ENCODE measurements at places on chromosomes 6 and 20.
A peak's percentile ranks its signal among the peaks of the same experiment; 100 is the strongest.

DNA sequence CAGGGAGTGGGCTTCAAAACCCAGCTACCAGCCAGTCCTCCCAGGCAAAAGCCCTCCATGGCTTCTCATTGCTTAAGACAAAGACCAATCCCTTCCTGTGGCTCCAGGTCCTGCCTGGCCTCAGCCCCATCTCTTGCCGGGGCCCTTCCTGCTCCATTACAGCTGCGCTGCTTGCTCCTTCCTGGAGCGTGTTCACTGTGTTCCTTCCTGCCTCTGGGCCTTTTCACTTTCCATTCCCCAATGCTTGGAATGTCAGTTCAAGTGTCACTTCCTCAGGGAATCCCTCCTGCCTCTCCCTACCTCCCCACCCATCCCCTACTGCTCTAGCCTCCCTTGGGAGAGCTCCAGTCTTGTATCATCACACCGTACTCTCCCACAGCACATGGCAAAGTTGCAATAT lies 11.1 kb upstream of the ITPR3 start:
- DNase-seq, result no peak

- DNase-seq, result no peak
Measured at GRCh38 chr6:163455552-163455951, 41.0 kb downstream of the QKI start.

- peak; percentile 55 for DNase-seq
Measured at GRCh38 chr6:33167374-33168283, 24.6 kb downstream of the COL11A2 start.

DNA sequence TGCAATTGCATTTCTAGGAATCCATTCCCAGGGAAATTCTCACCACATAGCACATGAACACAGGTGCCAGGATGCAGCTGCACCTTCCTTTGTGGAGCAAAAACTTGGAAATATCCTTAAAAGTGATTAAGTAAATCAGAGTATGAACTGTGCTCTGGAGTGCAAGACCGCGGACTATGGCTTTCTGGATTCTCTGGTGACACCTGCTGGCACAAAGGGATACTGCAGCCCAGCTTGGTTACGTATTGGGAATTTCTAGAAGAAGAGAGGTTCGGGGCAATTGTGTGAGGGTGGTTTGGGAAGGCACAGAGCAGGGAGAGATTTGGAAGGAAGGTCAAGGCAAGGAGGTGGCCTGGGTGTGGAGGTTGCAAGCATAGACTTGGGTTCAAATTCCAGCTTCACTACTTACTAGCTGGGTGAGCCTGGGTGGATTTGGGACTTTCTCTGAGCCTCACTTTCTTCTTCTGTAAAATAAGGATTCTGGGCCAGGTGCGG lies 15.9 kb upstream of the PEDS1 start:
- DNase-seq, result peak; percentile 82

- DNase-seq, result no peak
Measured at GRCh38 chr6:170288852-170289179, 2.1 kb downstream of the DLL1 start.

GRCh38 chr6:21664314-21665109 lies 71.0 kb downstream of the SOX4 start:
- DNase-seq, result no peak

GRCh38 chr20:60269573-60270162 lies 311.4 kb downstream of the CDH26 start:
- DNase-seq, result no peak

DNA sequence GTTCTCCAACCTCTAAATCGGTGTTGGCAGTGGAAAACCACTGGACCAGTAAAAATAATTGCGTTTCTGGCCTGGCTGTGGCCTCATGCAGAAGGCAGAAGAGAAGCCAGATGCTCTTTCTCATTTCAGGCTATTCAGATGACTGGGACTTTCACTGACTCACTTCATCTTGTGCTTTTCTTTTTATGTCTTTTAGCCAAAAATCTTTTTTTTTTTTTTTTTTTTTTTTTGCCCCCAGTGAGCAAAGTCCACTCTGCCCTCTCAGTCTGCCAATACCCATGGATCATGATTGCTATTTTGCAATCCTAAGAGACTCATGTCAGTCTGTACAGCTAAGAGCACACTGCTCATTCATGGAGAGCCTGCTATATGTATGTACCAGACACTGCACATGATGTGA lies 962.5 kb downstream of the KIF16B start:
- no peak for DNase-seq

- no peak for DNase-seq
Measured at GRCh38 chr6:138844192-138844591, 48.3 kb downstream of the ECT2L start.

DNA sequence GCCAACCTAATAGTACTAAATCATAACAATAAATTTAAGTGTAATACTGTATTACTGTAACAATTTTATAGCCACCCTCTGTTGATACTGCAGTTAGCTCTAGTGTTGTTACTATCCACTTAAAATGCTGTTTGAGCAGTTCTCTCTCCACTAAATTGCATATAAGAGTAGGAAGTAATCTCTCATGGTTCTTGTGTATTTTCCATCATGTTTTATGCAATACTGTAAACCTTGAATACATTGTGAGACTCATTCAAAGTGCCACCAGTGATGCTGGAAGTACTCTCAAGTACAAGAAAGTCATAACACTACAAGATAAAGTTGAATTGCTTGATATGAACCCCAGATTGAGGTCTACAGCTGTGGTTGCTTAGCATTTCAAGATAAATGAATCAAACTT lies 65.5 kb downstream of the WASF1 start:
- DNase-seq, result no peak

- peak; percentile 75 for DNase-seq
Measured at GRCh38 chr6:151690768-151691562, 116.5 kb upstream of the ESR1 start.

- no peak for DNase-seq
Measured at GRCh38 chr6:3884007-3884745, 35.0 kb downstream of the FAM50B start.

DNA sequence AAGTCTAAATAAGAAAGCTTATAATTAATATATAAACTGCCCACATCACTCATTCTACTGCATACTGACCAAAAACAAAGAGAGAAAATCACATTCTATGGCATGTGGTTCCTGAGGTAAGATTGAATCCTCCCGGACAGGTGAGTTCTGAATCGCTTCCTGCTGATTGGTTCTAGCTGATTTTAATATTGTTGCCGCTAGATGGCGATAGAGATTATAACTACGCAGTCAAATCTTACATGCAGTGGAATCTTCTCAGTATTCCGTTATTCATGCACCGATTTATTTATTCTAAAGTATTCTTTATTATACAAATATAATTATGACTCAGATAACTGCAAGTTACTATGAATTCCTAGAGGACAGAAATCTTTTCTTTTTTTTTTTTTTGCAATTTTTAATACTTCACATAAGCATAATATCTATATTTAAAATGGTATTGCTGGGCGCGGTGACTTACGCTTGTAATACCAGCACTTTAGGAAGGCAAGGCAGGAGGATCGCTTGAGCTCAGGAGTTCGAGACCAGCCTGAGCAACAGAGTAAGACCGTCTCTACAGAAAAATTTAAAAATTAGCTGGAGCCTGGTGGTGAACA lies 24.2 kb upstream of the TMX4 start:
- DNase-seq, result peak; percentile 65

DNA sequence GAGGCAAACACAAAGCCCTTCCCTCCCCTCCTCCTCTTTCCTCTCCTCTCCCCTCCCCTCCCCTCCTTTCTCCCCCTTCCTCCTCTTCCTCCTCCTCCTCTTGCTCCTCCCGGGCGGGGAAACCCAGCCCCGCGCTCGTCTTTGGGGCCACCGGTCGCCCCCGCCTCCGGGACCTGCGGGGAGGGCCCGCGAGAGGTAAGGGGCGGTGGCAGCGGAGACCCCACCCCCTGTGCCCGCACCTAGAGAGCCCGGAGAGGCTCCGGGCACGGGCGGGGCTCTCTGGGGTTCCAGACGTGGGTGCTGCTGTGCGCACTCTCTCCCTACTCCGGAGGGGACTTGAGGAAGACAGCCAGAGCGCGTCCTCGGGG lies at the start of gene RIN2:
Gene RIN2, plus strand, starts transcription at position 126 of the 368 bp plus-strand sequence. CDS start 131,344 bp downstream, outside the sequence.
- DNase-seq, result no peak

DNA sequence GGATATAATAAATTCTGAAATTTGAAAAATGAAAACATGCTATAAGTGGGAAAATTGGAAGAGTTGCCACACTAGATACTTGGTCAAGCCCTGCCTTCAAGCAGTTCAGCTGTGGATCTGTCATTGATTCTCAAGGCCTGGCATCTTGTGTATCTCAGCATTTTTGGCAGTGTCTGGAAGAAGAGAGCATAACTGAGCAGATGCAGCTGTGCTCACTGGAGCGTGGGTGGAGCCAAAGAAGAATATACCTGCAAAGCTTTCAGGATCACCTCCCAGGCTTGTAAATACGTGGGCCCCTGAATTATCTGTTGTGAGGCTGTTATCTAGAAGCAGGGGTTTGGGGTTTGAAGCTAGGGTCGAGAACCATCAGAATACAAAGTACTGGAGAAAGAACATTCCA lies 31.3 kb upstream of the CHD6 start:
- DNase-seq, result no peak

DNA sequence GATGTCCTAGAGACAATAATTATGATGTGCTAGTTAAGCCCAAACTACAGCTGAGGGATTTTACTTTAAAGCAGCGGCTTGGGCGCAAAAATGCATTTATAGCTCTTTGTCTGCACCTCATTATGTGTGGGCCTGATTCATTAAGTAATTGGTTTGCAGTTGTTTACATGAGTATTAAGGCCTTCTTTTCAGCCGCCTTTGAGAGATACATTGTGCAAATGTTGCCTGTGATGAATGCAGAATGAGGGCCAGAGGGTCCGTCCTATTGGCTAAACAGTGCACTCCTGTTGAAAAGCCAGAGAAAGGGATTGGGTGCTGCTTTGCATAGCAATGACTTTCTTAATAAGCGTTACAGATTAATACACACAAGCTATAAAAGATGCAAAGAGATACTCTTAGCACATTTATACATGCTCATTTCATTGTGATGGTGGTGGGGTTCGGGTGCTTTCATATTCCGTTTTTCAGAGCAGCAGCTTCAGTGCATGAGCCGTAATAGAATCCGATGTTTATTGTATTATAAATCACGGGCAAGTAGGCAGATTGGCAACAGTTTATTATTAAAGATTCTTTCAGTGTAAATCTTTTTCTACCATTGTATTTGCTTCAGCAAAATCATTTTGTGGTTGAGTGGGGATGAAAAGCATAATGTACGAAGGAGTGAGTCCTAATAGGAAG lies 68.2 kb upstream of the XRN2 start:
- DNase-seq, result no peak

DNA sequence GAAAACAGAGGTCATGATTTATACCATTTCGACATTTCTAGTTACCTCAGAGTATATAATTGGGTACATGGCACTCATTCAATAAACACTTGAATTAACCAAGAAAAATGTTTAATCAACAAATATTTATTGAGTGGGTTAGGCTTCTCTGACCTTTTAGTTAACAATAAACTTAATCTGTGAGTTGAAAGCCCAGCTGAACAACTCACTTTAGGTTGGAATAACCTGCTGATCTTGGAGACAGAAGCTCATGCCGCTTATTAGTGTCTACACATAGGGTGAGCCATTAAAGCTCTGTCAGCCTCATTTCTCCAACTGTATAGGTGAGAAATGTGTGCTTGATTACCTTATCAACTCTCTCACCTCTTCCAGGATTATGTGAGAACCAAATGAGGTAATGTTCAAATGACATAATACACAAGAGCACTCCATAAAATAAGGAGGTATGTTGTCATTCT lies 98.2 kb upstream of the DTNBP1 start:
- DNase-seq, result no peak

- DNase-seq, result peak; percentile 56
Measured at GRCh38 chr20:38198238-38198861, 33.3 kb upstream of the TGM2 start.

- DNase-seq, result no peak
Measured at GRCh38 chr6:84268781-84269180, 41.3 kb upstream of the CEP162 start.

GRCh38 chr6:56938649-56939191 lies 16.2 kb upstream of the BEND6 start:
- no peak for DNase-seq

DNA sequence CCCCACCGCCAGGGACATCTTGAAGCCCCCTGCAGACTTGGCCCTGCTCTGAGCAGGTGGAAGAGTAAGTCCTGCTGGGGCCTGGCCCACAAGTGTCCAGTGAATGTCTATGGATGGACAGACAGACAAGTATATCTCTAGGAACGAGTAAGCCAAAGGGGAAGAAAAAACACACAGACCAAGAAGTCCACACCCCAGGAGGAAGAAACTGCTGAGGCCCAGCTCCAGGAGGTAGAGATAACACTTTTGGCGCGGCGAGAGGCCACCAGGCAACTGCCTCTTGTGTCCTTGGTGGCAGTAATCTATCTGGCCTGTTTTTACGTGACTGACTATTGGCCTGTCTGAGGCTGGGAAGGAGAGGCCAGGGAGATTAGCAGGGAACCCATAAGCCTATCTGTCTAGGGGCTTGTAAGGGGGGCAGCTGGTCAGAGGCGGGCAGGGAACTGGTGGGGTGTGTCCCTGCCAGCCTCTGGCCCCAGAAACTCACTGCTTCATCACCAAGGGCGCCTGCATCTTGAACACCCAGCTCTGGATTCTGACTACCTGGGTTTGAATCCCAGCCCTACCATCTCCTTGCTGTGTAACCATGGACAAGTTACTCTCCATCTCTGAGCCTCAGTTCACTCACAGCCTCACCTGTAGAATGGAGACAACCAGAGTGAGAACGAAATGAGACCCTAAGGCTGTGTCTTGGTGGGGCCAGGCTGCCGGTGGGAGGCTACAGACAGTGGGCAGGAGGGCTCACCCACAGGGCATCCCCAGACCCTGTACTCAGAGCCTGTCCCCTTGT lies 31.3 kb downstream of the C20orf203 start:
- DNase-seq, result no peak

Measured in natural killer cell treated with Interleukin-12 subunit alpha and Interleukin-12 subunit beta and Interleukin-15 and Interleukin-18, amount 100 ng/mL, for 72 hours (primary cell).